ENCODE measurements at places on chromosomes 11 and 22. TPM values are rescaled to one million over a fixed set of nuclear protein-coding genes. Genes with fewer than 3 reads are reported as not detected.

The BTBD18 gene
- not detected for total RNA-seq

The B3GAT1 gene
- total RNA-seq = 0.74 TPM

The APOA5 gene
- not detected for total RNA-seq

The OR8D1 gene
- total RNA-seq = not detected

The DBX1 gene
- not detected for total RNA-seq

The FOLR3 gene
- total RNA-seq = not detected

The HIC2 gene
- 3.9 TPM for total RNA-seq

The ATG2A gene
- total RNA-seq = 27.0 TPM

The TRPT1 gene
- 27.7 TPM for total RNA-seq

GRCh38 chr11:132994966-132995365, 537.3 kb downstream of the OPCML start:
- H3K27ac ChIP-seq = no peak overlapping the region
- no peak overlapping the region for H3K4me3 ChIP-seq
- DNase-seq = no peak
- H3K36me3 ChIP-seq = no peaks in the 10 kb centered on the region

GRCh38 chr11:36364551-36365325, 68.7 kb downstream of the PRR5L start:
- no peak overlapping the region for H3K27ac ChIP-seq
- peaks cover 48% of the 10 kb centered on the region for H3K4me1 ChIP-seq
- no peaks in the 10 kb centered on the region for H3K36me3 ChIP-seq
- H3K4me3 ChIP-seq = no peak overlapping the region
- H3K27me3 ChIP-seq = no peaks in the 10 kb centered on the region

GRCh38 chr11:65857500-65857852, 504 bp downstream of the CFL1 start:
- H3K4me3 ChIP-seq = peak overlapping the region; percentile 95
- DNase-seq = no peak
- H3K4me1 ChIP-seq = peaks cover 50% of the 10 kb centered on the region
- H3K27ac ChIP-seq = peak overlapping the region; percentile 93

- peaks cover 26% of the 10 kb centered on the region for H3K4me1 ChIP-seq
- H3K27ac ChIP-seq = no peak overlapping the region
- no peaks in the 10 kb centered on the region for H3K27me3 ChIP-seq
- H3K4me3 ChIP-seq = no peak overlapping the region
- no peaks in the 10 kb centered on the region for H3K36me3 ChIP-seq
Observed at GRCh38 chr11:36292311-36292722, 3.1 kb upstream of the COMMD9 start.

GRCh38 chr11:34680206-34680605, 59.3 kb downstream of the EHF start:
- H3K4me1 ChIP-seq = no peaks in the 10 kb centered on the region
- H3K36me3 ChIP-seq = no peaks in the 10 kb centered on the region
- no peak overlapping the region for H3K4me3 ChIP-seq
- H3K27ac ChIP-seq = no peak overlapping the region
- no peaks in the 10 kb centered on the region for H3K27me3 ChIP-seq

- peaks cover 30% of the 10 kb centered on the region for H3K4me1 ChIP-seq
- H3K36me3 ChIP-seq = no peaks in the 10 kb centered on the region
- H3K27me3 ChIP-seq = no peaks in the 10 kb centered on the region
Observed at GRCh38 chr11:95157824-95158223, 68.2 kb downstream of the ENDOD1 start.

DNA sequence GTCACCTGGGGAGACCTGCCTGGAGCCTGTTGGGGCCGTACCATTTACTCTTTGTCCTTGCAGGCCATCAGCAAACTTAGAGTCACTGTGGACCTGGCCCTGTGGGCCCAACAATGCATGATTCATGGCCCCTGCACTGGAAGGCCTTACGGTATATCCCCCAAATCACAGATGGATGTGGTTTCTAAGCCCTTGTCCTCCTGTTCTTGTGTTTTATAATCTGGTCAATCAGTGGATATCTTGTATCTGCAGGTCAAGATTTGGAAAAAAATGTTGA, 6.2 kb downstream of the TSKU start:
- H3K4me1 ChIP-seq = peaks cover 100% of the 10 kb centered on the region
- no peaks in the 10 kb centered on the region for H3K36me3 ChIP-seq
- peak overlapping the region; percentile 94 for H3K4me3 ChIP-seq

DNA sequence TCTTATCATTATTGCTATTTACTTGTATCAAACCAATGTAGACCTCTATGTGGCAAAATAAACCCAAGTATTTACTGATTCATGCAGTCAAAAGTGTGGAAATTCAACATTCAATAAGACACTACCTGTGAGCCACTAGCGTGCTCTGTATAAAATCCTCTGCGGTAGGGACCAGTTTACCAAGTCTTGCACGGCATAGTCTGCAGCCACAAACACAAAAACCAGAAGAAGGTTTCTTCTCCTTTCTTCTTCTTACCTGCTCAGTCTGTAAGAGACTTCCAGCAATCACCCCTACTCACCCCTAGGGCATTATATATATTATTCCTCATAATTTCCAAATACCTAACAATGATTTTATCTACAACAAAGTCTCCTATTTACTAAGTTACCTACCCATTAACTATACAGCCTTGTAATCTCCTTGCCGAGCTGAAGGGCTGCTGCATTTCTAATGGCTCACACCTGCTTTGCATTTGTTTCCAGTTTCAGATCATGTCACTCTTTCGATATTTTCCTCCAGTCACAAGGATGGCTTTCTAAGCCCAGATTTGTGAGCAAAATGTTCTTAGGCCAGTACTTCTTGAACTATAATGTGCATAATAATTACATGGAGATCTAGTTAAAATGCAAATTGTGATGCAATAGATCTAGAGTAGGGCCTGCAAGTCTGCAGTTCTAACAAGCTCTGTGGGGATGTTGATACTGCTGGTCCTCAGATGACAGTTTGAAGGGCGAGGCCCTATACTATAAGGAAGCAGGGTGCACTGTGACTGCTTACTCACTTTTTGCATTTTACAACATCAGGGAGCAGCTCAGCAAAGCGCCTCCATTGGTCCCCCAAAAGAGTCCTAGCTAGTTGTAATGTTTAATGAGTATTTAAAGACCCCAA, 191.9 kb upstream of the DDI1 start:
- no peak overlapping the region for H3K27ac ChIP-seq
- H3K4me3 ChIP-seq = no peak overlapping the region

DNA sequence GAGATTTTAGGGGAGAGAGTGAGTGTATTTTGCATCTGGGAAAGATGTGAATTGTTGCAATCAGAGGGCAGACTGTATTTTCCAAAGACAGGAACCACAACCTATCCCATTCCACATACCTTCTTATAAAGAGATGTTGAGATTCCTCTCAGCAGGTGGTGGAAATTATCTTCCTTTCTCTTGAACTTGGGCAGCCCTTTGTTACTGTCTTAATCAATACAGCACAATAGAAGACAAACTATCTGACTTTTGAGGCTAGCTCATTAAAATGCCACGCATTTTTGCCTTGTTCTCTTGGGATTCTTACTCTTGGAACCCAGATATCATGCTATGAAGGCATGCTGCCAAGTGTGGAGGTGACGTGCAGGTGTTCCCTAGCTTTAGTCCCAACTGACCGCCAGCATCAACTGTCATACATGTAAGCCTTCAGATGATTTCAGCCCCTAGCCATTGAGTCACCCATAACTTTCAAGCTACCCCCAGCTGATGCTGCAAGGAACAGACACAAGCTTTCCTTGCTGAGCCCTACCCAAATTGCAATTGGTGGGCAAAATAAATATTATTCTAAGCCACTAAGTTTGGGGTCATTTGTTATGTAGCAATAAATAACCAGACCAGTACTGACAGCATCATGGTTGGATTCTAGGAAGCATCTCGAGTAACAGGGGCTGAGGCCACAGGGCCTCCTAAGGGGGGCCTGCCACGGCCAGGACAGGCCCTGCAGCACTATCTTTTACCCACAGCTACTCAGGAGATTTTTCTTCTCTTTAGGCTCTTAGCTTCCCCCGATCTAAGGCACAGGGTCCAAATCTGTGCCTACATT, 63.0 kb downstream of the RPL27A start:
- H3K27me3 ChIP-seq = no peaks in the 10 kb centered on the region
- no peaks in the 10 kb centered on the region for H3K36me3 ChIP-seq
- DNase-seq = no peak

- no peak overlapping the region for H3K4me3 ChIP-seq
- no peaks in the 10 kb centered on the region for H3K27me3 ChIP-seq
- DNase-seq = no peak
- no peaks in the 10 kb centered on the region for H3K36me3 ChIP-seq
- no peak overlapping the region for H3K27ac ChIP-seq
- peaks cover 88% of the 10 kb centered on the region for H3K4me1 ChIP-seq
Observed at GRCh38 chr22:21862386-21863245, 4.8 kb downstream of the MAPK1 start.

- H3K27ac ChIP-seq = peak overlapping the region; percentile 30
- no peak for DNase-seq
- H3K36me3 ChIP-seq = no peaks in the 10 kb centered on the region
- no peak overlapping the region for H3K4me3 ChIP-seq
- no peaks in the 10 kb centered on the region for H3K27me3 ChIP-seq
Observed at GRCh38 chr11:102225689-102226568, 91.4 kb upstream of the BIRC3 start.

DNA sequence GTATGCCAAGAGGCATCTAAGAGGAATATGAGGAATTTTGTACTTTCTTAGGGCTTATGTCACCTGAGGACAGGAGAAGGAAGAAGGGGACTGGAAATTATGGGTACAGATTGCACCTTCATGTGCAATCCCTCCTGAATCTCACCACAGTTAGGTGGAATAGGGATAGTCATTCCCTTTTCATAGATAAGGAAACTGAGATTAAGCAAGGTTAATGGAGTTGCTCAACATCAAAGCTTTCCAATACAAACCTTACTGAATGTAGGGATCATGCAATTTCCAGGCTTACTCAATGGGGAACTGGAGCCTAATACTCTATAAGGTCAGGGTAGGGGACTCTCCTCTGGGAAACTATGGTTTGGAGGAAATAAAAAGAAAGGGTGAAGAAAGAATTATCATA, 133.0 kb downstream of the C11orf87 start:
- H3K4me3 ChIP-seq = no peak overlapping the region
- no peaks in the 10 kb centered on the region for H3K27me3 ChIP-seq
- no peak for DNase-seq
- H3K4me1 ChIP-seq = no peaks in the 10 kb centered on the region
- H3K36me3 ChIP-seq = no peaks in the 10 kb centered on the region
- no peak overlapping the region for H3K27ac ChIP-seq

GRCh38 chr22:45615364-45615763, 56.3 kb upstream of the ATXN10 start:
- H3K36me3 ChIP-seq = no peaks in the 10 kb centered on the region
- H3K4me1 ChIP-seq = peaks cover 8% of the 10 kb centered on the region
- no peak for DNase-seq
- H3K4me3 ChIP-seq = no peak overlapping the region

- H3K4me3 ChIP-seq = no peak overlapping the region
- no peaks in the 10 kb centered on the region for H3K4me1 ChIP-seq
- H3K36me3 ChIP-seq = no peaks in the 10 kb centered on the region
- no peaks in the 10 kb centered on the region for H3K27me3 ChIP-seq
- H3K27ac ChIP-seq = no peak overlapping the region
Observed at GRCh38 chr22:32088084-32088483, 45.0 kb downstream of the SLC5A1 start.

DNA sequence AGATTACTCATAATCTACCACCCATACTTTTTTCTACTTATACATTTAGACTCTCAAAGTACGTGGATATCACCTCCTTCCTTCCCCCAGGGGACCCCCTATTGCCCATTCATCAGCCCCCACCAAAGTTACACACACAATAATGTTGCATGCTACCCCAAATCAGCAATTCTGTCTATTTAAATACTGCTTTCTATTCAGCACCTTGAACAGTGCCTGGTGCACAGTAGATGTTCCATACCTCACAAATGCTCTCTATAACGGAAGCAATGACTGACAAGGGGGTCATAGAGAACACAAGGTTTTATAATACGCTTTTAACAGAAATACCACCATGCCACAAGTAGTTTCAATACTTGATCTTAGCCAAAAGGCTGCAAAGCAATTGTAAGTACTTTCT, 370.7 kb downstream of the MIAT start:
- DNase-seq = no peak
- no peaks in the 10 kb centered on the region for H3K4me1 ChIP-seq
- no peak overlapping the region for H3K27ac ChIP-seq
- H3K27me3 ChIP-seq = no peaks in the 10 kb centered on the region
- H3K4me3 ChIP-seq = no peak overlapping the region

GRCh38 chr22:37020192-37020479, 594 bp downstream of the MPST start:
- no peaks in the 10 kb centered on the region for H3K27me3 ChIP-seq
- H3K4me1 ChIP-seq = peaks cover 60% of the 10 kb centered on the region
- H3K4me3 ChIP-seq = peak overlapping the region; percentile 99
- H3K27ac ChIP-seq = peak overlapping the region; percentile 97
- no peak for DNase-seq

GRCh38 chr11:126538071-126538470, 182.6 kb downstream of the ST3GAL4 start:
- H3K27ac ChIP-seq = no peak overlapping the region
- no peaks in the 10 kb centered on the region for H3K27me3 ChIP-seq
- H3K4me3 ChIP-seq = no peak overlapping the region

DNA sequence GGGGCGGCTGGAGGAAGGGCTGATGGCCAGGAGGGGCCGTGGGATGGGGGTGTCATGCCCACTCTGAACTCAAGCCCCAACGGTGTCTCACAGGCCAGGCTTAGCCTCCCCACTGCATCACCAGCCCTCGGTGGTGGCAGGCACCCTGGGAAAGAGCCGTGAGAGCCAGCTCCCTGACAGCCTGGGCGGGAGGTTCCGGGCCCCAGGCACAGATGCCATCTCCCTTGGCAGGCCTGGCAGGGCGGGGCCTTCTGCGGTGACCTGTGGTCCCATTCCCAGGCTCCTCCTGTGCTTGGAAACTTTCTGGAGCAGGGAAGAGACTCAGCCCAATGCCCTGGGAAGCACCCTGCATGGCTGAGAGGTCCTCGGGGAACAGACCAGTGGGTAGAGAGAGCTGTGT, 4.8 kb downstream of the PHLDA2 start:
- peaks cover 24% of the 10 kb centered on the region for H3K4me1 ChIP-seq
- no peak overlapping the region for H3K4me3 ChIP-seq
- H3K27ac ChIP-seq = no peak overlapping the region
- no peaks in the 10 kb centered on the region for H3K27me3 ChIP-seq
- no peaks in the 10 kb centered on the region for H3K36me3 ChIP-seq

GRCh38 chr11:122758339-122758738, 80.0 kb upstream of the CRTAM start:
- H3K36me3 ChIP-seq = no peaks in the 10 kb centered on the region
- no peaks in the 10 kb centered on the region for H3K27me3 ChIP-seq
- no peak for DNase-seq
- peaks cover 6% of the 10 kb centered on the region for H3K4me1 ChIP-seq
